Thymus (tissue), 14 donors: ENCODE measurements at places on chromosomes 6 and 20.

DNA sequence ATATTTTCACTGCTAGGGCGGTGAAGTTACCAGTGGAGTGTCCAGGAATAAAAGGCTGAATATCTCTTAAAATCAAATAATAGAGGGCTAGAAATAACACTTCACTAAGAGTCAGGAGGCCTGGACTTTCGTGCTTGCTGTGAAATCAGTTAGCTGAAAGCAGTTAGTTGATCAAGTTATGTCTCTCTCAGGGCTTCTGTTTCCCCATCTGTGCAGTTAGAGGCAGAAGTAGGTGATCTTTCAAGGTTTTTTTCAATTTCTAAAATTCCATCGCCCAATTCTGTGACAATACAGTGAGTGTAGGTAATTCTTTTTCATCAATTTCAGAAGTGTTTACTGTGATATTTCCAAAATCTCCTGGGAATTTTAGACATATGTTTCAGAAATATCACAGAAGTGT, 72.5 kb upstream of the GLP1R start:
- no peak for DNase-seq

DNA sequence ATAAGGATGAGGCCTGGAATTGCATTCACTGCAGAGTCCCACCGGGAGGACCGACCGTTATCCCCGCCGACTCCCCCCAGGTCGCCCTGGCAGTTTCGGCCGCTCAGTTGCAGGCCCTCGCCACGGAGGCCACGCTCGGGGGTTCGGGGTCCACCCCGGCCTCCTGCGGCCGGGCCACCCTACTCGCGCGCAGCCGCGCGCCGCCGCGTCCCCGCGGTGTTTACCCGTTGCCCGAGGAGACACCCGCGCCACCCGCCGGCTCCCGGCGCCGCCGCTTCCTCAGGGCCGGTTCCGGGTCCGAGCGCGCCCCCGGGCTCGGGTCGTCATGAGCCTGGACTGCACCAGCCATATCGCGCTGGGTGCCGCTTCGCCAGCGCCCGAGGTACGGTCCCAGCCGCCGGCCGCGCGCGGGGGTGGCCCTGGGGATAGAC, at the start of gene CCDC170:
TSS of gene CCDC170 (plus strand) at position 214 of the 431 bp plus-strand sequence. CDS start at position 326, 112 bp downstream.
- no peak for DNase-seq

GRCh38 chr6:158439255-158439654, 120.6 kb upstream of the TMEM181 start:
- peak; percentile 16 for DNase-seq

GRCh38 chr6:131789219-131789618, 18.6 kb upstream of the ENPP1 start:
- no peak for DNase-seq

- no peak for DNase-seq
Observed at GRCh38 chr6:97026298-97026697, 101.8 kb downstream of the KLHL32 start.

GRCh38 chr6:149271348-149272340, 45.9 kb upstream of the TAB2 start:
- DNase-seq: no peak

GRCh38 chr6:5059036-5059896, 25.9 kb upstream of the PPP1R3G start:
- no peak for DNase-seq

DNA sequence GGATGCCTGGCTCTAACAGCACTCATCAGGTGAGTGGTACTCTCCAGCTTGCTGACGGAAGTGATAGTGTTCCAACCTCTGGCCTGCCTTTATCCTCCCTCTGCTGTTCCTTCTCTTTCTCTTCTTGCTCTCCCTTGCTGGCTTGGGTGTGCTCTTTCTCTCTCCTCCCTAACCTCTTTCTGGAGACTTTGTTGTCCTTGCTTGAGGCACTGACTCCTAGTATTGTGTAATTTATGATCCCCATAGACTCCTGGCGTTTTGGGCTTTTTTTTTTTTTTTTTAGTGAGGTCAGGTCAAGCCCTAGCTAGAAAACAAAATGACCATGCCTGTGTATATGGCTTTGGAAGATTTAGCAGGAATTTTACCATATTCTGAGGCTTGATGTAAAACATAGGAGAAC, 84.7 kb upstream of the MRAP2 start:
- no peak for DNase-seq

GRCh38 chr6:39453956-39454524, 131.5 kb upstream of the KCNK16 start:
- DNase-seq: no peak

- DNase-seq: no peak
Observed at GRCh38 chr6:74467533-74468215, 738.2 kb downstream of the COL12A1 start.

- no peak for DNase-seq
Observed at GRCh38 chr6:124054034-124054433, 250.4 kb downstream of the NKAIN2 start.

DNA sequence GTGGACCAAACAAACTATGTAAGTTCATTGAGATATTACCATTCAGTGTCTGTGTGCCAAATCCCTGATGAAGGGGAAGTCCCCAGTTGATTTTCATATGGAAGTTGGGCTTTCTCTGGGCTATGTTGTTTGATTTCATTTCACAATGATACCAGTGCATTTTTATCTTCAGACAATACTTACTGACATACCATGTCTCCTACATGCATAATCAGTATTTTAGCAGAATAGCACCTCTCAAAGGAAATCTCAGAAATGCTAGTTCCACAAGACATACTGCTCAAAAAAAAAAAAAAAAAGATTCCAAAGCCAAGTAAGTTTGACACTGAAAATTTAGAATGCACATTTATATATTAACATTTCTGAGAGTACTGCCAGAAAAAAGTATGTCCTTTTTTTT, 168.8 kb upstream of the RNF217 start:
- DNase-seq: no peak
